B cell (primary cell): ENCODE measurements at places on chromosomes 5 and 9.
A peak's percentile ranks its signal among the peaks of the same experiment; 100 is the strongest.

GRCh38 chr9:114250235-114250568 lies 72.7 kb upstream of the ORM1 start:
- no peak for DNase-seq

- peak; percentile 69 for DNase-seq
Observed at GRCh38 chr5:54518146-54518817, 723 bp downstream of the SNX18 start.

GRCh38 chr9:135647884-135648283 lies 8.5 kb upstream of the GLT6D1 start:
- DNase-seq = no peak

DNA sequence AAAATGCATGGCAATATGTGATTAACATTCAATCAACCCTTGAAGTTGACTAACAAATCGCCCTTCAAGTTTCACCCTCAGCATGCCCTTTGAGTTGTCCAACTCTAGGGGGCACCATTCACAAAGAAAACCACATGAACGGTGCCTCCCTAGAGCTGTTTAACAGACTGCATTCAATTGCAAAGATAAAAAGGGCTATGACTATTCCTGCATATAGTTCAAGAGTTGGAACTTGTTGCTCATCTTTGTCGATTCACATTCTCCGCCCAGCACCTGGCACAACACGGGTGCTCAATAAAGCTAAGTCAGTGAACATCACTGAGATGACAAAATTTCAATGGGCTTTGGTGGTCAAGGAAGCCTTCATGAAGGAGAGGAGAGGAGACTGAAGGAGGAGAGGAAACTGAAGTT lies 69.6 kb upstream of the SLC30A5 start:
- peak; percentile 29 for DNase-seq

DNA sequence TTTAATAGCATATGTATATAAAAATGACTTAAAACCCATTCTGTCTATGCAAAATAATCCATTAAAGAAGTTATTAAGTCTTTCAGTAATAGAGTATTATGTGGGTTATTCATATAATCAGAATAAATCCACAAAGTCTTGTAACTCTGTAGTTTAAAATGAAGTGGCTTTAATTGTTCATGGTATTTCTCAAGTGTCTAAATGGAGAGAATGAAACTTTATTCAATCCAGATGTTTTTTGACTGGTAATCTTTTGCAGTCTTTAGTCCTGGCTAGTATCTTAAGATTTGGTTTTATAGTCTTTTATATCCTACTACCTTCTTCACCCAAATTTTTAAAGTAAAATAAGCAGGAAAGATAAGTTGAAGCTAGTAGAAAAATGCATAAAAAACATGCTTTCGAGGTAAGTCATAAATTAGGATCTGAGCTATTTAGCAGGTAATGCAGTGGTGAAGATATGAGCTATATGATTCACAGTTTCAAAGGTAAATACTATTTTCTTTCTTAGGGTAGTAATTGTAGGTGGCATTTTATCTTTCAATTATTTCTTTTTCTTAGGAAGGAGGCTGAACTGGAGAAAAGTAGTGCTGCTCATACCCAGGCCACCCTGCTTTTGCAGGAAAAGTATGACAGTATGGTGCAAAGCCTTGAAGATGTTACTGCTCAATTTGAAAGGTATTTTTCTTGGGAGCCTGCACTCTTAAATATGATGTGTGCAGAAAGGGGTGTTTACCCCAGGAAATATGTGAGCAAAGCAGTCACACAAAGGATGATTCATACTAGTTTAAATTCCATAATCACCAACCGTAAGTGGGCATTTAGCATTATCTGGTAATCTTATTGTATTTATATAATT lies 17.9 kb downstream of the HMMR start:
- DNase-seq = no peak

- no peak for DNase-seq
Observed at GRCh38 chr5:75671506-75671905, 45.7 kb downstream of the POC5 start.

- no peak for DNase-seq
Observed at GRCh38 chr9:23556459-23556858, 269.6 kb downstream of the ELAVL2 start.

GRCh38 chr9:34986540-34987047 lies 3.0 kb upstream of the DNAJB5 start:
- DNase-seq = peak; percentile 77

DNA sequence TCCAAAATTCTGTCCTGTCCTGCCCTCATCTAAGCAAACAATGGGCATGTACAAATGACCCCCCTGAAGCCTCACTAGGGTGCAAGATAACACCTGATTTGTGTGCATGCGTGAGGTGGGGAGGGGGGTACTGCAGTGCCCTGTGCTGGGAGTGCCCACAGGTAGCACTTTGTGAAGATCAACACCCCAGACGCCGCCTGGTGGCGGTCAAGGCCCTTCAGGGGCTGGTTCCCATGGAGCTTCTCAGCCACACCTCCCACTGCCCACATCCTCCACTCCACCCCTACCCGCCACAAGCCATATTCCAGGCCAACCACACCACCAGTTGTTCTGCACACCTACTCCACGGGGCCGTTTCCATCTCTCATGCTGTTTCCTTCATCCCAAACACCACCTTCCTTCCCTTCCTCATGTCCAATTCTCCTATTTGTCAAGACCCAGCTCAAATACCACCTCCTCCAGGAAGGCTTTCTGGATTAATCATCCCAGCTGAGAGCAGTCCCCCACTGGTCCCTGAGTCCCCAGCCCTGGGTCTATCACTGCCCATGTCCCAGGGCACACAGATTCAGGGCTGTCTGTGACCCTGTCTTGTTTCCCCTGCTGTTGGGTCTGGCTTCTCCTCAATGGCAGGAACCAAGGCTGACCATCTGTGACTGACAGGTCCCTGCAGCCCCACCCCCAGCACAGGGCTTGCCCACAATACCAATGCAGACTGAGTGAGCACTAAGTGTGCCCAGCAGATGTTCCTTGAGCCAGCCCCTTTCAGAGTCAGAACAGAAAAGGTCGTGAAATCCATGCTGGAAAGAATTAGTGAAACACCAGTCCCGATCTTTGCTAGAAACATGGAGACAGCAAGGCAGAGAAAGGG lies 178.4 kb downstream of the PAX5 start:
- peak; percentile 42 for DNase-seq

DNA sequence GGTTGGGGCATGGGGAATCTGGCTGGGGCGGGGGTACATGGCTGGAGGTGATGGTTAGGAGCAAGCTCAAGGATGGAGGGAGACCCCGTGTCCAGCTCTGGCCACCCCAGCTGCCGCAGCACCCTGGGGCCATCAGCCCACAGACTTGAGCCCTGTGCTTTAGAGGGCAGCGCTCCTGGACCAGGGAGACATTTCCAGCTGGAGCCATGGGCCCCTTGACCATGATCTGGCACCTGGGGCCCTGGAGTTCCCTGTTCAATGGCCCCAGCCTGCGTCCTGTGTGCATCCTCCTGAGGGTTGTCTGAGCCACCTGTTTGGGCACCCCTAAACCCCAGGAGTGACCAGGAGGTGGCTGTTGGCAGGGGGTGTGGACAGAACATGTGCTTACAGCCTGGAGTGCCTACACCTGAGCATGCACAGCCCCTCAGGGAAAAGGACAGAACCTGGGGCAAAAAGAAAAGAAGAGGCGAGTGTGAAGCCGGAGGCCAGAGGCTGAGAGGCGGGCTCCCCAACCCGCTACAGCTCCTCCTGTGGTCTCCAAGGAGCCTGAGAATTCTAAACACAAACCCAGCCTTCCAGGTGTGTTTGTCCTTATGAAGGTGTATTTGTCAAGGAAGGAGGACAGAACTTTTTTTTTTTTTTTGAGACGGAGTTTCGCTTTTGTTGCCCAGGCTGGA lies 126.7 kb downstream of the C9orf50 start:
- no peak for DNase-seq

DNA sequence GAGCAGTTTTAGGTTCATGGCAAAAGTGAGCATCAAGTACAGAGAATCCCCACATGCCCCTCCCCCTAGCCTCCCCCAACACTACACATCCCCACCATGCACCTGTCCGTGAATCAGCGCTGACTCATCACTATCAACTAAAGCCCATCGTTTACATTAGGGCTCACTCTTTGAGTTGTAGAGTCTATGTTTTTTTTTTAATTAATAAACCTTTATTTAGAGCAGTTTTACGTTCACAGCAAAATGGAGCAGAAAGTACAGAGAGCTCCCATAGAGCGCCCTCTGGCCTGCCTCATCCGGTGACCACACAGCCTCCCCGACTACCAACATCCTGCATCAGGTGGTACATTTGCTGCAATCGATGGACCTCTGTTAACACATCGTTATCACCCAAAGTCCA lies 47.9 kb upstream of the UNC5A start:
- DNase-seq = no peak

- no peak for DNase-seq
Observed at GRCh38 chr5:114734238-114734637, 372.4 kb downstream of the KCNN2 start.

GRCh38 chr5:10329820-10330481 lies 22.2 kb upstream of the CMBL start:
- DNase-seq = no peak

- DNase-seq = no peak
Observed at GRCh38 chr5:3143382-3143781, 391.9 kb upstream of the IRX2 start.

GRCh38 chr9:1311462-1312042 lies 261.4 kb downstream of the DMRT2 start:
- no peak for DNase-seq

GRCh38 chr9:134497283-134497860 lies 144.2 kb upstream of the COL5A1 start:
- DNase-seq = no peak

- DNase-seq = peak; percentile 81
Observed at GRCh38 chr9:33159777-33160127, 7.4 kb downstream of the B4GALT1 start.

DNA sequence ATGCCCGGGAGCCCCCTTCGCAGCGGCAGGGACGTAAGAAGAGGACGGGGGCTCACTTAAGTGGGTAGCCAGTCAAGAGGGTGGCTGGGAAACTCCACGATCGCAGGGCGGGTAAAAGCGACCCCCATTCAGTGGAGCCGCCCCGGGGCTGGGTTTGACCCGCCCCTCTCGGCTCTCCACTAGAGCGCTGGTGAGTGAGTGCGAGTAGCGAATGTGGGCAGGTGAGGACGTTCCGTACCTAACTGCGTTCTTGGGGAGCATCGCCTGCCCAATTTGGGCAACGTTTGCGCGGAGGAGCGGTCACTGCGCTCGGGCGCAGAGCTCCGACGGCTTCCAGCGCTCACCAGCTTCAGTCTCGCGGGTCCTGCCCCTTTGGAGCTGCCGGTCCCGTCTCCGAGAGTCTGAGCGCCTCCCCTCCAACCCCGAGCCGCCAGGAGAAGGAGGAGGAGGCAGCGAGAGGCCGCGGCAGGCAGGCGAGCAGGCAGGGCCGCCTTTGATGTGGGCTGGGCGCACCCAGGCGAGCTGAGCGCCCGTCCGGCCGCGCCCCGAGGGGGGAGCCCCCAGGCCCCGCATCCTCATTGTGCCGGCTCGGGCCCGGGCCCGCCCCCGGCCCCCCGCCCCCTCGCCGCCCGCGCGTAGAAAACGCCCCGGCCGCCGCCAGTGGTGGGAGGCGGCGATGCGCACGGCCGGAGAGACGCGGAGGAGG lies at the start of gene FGF18:
Gene FGF18 (plus strand): TSS at position 666 of the 706 bp plus-strand sequence. CDS start 553 bp downstream, outside the sequence.
- DNase-seq = no peak

DNA sequence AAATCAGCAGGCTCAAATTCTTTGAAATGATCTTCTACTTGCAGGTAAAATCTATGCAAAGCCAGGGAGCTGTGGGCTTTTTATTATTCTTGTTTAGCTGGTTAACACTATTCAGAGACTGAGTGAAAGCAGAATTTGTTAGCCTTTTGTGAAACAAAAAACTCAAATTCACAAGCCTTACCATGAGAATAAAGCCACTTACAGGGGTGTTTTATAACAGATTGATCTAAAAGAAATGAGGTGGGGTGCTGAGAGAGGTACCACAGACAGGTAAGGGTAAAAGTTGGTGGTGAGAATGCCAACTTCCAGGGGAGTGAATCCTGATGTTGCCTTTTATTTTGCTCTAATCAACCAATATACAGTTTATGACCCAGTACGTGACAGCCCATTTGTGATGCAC lies 1585.6 kb downstream of the EFNA5 start:
- DNase-seq = no peak
